Effector CD8-positive, alpha-beta T cell (primary cell): ENCODE measurements at places on chromosomes 2 and 18.

- no peak for DNase-seq
Observed at GRCh38 chr2:38390947-38391346, 13.9 kb upstream of the ATL2 start.

- peak; percentile 40 for DNase-seq
Observed at GRCh38 chr2:113979191-113980128, 89.6 kb downstream of the ACTR3 start.

GRCh38 chr2:197248001-197248401 lies 62.6 kb downstream of the ANKRD44 start:
- DNase-seq: no peak

- no peak for DNase-seq
Observed at GRCh38 chr18:63480915-63481314, 4.2 kb downstream of the SERPINB5 start.

GRCh38 chr2:202604699-202605098 lies 30.1 kb upstream of the FAM117B start:
- no peak for DNase-seq

- DNase-seq: no peak
Observed at GRCh38 chr2:69154106-69154505, 141.1 kb downstream of the ANTXR1 start.

GRCh38 chr2:28704621-28705020 lies 47.0 kb upstream of the PPP1CB start:
- no peak for DNase-seq

GRCh38 chr2:59073286-59073685 lies 832.2 kb upstream of the FANCL start:
- DNase-seq: no peak

DNA sequence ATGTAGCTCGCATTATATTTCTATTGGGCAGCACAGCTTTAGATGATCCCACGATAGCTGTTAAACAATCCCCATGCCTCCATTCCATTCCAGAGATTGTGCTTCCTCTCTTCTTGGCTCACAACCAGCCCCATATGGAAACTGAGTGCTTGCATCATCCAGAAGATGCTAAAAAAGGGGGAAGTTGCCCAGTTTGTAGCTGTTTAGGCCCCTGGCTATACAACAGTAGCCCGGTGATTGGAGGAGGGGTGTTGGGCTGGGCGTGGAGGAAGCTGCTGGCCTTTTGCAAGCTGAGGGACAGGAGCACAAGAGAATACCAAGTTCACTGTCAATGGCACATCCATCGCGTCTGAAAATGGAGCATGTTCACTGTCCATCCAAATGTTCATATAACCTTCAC lies 360.2 kb downstream of the ALK start:
- no peak for DNase-seq

- DNase-seq: no peak
Observed at GRCh38 chr2:185012643-185013042, 414.3 kb downstream of the ZNF804A start.

DNA sequence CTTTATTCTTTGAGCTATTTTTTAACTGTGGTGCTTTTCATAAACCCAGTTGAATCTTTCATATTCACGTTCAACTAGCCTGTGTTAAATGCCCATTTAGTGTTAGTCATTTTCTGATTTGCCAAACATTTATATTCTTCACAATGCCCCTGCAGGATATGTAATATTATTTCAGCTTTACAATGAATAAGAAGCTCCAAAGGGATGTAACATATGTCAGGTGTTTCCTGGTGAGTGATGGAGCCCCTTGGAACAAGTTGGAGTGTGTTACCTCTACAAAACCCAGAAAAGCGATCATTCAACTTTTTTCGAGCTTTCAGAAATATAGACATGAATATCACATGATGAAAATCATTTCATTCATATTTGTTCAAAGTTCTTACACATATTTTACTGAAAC lies 471.0 kb upstream of the CDH2 start:
- DNase-seq: no peak

DNA sequence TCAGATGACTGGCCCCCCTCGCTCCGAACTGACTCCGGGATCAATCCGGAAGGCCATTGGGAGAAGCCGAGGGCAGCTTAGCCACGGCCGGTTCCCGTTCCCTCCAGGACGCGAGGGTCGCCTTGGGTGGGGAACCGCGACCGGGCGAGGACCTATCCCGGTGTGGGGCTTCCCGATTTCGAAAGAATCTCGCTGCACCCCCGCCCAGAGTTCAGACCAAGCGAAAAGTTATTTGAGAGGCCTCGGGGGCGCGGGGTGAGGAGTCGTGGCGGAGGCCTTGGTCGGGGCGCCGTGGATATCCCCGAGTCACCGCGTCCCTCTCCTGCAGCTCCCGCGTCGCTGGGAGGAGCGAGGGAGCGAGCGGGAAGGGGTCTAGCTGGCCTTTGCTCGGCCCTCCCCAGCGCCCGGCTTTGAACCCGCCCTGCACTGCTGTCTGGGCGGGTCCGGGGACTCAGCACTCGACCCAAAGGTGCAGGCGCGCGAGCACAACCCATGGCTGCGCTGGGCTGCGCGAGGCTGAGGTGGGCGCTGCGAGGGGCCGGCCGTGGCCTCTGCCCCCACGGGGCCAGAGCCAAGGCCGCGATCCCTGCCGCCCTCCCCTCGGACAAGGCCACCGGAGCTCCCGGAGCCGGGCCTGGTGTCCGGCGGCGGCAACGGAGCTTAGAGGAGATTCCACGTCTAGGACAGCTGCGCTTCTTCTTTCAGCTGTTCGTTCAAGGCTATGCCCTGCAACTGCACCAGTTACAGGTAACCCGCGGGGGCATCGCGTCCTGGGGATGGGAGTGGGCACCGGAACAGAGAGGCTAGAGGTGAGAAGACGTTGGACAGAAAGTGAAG lies at the start of gene CYP27A1:
Gene CYP27A1 (plus strand): TSS at position 457 of the 837 bp plus-strand sequence. CDS start 36 bp downstream, at position 493.
- DNase-seq: no peak

DNA sequence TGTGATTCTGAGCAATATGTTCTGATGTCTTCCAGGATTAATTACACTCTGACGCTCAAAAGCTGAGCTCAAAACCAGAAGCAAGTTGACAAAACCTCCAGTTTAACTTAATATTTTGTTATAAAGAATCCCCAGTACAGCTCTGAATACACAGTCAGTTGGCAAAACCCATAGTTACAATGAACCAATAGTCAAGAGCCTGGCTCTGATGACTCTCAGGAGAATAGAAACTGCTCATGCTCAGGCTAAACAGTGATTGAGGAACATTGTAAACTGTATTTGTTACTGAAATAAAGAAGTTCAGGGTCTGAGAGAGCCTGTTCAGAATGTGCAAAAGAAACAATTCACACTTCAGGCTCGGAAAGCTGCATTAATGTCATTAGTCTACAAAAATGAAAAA lies 1565.9 kb downstream of the SUCLG1 start:
- no peak for DNase-seq

- no peak for DNase-seq
Observed at GRCh38 chr2:61423714-61424113, 47.2 kb downstream of the USP34 start.

GRCh38 chr2:197197895-197198311 lies 112.7 kb downstream of the ANKRD44 start:
- peak; percentile 18 for DNase-seq

- no peak for DNase-seq
Observed at GRCh38 chr2:53429901-53430300, 337.7 kb upstream of the CHAC2 start.

DNA sequence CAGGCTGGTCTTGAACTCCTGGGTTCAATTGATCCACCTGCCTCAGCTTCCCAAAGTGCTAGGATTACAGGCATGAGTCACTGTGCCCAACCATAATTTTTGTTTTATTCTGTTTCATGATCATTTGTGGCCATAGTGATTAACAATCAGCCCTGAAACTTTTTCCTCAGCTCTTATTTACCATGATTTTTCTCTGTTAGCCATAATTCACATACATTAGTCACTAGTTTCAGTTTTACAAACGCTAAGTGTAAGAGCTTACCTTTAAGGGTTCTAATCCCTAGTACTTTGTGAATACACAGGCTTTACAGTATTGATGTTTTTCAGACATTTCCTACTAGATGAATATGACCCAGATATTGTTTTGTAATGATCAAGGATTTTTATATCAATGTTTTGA lies 216.1 kb downstream of the DPP4 start:
- no peak for DNase-seq

GRCh38 chr2:41197781-41198180 lies 745.9 kb upstream of the SLC8A1 start:
- no peak for DNase-seq
